ENCODE measurements at places on chromosomes 1 and 21.
A peak's percentile ranks its signal among the peaks of the same experiment; 100 is the strongest.

DNA sequence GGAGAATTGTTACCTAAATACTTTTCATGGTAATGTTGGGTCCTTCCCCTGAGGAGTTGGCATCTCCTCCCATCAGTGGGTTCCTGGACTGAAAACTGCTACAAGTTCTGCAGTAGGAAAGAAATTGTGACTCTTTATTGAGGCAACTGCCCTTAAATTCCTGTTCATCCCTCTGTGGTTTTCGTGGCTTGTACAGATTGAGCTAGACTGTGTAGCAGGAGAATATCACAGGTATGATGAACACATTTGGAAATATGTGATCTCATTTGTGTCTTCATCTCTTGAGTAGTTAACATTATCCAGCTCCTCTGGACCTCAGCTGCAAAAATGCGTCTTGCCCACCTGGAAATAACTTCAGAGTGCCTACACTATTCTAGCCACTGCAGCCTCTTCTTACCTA is 390.6 kb downstream of the PTPRC start:
- peak; percentile 10 for DNase-seq

DNA sequence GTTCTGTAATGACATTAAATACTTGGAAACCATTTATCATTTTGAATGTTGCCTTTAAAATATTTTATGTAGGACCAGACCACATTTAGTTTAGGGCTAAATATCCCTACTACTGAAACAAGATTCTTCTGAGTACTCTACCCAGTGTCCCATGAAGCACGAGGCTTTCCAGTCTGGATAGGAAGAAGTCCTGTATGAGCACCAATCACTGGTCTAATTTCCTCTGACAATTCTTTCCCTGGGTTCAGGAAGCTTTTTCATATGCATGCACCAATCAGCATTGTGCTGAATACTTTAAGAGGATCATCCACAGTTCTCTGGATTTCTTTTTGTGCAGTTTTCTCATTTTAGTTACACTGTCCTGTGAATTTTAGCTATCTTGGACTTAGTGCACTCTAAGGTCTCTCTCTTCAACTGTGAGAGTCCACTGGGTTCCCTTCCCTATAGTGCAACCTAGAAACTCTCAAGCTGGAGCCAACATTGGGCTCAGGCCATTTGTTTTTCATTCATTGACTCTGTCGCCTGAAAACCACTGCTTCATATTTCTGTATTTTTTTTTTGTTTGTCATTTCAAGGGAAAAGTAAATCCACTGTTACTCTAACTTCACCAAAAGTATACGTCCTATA is 45.9 kb downstream of the TUT4 start:
- no peak for DNase-seq

GRCh38 chr1:31707711-31708110 is 3.9 kb upstream of the COL16A1 start:
- DNase-seq = peak; percentile 83

- no peak for DNase-seq
These were observed 30.4 kb downstream of the ATP2B4 start for GRCh38 chr1:203656796-203657747.

DNA sequence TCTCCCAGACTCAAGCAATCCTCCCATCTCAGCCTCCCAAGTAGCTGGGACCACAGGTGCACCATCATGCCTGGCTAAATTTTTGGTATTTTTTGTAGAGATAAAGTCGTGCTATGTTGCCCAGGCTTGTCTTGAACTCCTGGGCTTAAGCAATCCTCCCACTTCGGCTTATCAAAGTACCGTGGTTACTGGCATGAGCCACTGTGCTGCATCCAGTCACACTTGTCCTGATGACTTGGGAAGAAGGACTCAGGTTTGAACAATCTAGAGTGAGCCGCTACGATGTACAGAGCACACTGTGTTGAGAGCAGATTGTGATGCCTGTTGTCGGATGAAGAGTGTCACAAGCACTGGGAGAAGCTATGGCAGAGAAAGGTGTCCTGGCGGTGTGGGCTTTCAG is 27.2 kb downstream of the RNF187 start:
- no peak for DNase-seq

DNA sequence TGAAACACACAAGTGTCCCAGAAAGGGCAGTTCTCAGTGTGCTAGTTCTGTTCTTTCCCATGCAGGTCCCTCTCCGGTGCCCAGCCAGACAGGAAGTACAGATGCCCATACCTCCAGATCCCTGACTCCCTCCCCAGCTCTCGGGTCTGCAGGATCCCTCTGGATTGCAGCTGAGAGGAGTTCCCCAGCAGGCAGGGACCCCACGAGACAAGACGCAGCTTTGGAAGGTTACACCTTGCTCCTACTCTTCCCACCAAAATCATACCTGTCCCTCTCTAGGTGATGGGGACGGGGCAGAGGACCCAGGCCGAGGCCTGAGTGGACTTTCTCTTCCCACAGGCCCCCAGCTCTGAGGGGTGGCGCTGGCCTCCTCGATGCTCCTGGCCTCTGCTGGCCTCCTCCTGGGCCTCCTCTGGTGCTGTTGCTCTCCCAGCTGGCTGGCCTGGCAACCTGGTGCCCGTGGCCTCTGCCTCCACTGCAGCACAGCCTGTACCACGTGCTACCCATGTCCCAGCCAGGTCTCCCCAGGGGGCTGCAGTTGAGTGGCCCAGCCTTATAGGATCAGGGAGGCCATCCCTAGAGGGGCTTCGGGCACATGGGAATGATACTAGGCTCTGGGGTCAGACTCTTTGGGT is 9.4 kb downstream of the LDLRAD2 start:
- DNase-seq = no peak

DNA sequence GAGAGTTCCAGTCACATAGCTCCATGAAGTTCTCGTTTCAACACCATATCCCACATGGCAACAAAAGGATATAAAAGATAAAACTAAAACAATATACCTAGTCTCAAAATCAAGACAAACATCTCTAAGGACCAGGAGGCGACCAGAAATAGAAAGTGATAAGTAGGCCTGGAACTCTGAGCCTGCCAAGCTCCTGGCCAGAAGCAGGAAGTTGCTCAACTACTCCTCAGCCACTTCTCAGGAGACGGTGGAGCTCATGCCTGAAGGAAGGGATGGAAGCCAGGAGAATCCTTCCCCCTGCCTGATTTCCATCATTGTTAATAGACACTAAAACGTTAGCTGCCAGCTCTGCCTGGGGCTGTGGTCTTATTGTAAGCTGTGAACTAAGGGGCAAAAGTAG is 94.7 kb downstream of the DISP1 start:
- DNase-seq = peak; percentile 73

GRCh38 chr1:53574621-53575020 is 115.4 kb downstream of the DMRTB1 start:
- no peak for DNase-seq

All from cardiac fibroblast (primary cell).